ENCODE measurements at places on chromosomes 12 and 14. TPM values are rescaled to one million over a fixed set of nuclear protein-coding genes. Genes with fewer than 3 reads are reported as not detected.

MGP gene
- 0.79 TPM for total RNA-seq

KLRD1 gene
- 0.26 TPM for total RNA-seq

TMED8 gene
- total RNA-seq, result 8.2 TPM

FOXA1 gene
- total RNA-seq, result 5.3 TPM

CS gene
- total RNA-seq, result 89.4 TPM

RNF31 gene
- 25.8 TPM for total RNA-seq

RNASE3 gene
- not detected for total RNA-seq

ASIC1 gene
- 1.3 TPM for total RNA-seq

HCFC2 gene
- 7.6 TPM for total RNA-seq

LALBA gene
- not detected for total RNA-seq

DDX55 gene
- total RNA-seq, result 16.5 TPM

Measured in bronchial epithelial cell (primary cell).